ENCODE measurements at places on chromosomes 2 and 18.

DNA sequence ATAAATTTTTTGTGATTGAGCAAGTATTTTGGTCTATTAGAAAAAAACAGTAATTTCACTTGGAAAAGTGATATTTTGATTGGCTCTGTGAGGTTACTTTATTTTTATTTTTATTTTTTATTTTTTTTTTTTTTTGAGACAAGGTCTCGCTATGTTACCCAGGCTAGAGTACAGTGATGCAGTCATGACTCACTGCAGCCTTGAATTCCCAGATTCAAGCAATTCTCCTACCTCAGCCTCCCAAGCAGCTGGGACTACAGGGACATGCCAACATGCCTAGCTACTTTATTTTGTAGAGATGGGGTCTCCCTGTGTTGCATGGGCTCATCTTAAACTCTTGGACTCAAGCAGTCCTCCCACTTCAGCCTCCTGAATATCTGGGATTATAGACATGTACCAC is 60.9 kb upstream of the MGAT5 start:
- DNase-seq, result no peak

- no peak for DNase-seq
These were observed 23.7 kb upstream of the TMX3 start for GRCh38 chr18:68738564-68738963.

DNA sequence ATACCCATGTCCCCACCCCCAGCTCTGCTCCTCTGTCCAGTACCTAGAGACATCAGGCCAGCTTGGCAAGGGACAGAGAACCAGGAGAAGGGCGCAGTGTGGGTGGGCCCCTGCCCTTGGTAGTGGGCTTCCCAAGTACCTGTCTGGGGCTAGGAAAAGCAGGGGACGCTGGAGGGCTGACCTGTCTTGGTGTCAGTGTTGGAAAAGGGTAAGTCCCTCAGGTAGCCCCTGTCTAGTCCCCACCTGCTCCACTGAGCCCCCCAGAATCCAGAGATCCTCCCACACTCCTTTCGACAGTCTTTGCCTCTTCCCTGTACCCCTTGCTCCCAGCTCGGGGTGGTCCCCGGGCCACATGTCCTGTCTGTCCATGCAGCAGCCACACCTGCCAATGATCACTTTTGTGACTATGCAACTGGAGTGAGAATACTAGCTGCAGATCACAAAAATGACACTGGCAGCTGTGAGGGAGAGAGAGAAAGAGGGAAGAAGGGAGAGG is 14.6 kb downstream of the DNAJB2 start:
- DNase-seq, result no peak

- DNase-seq, result no peak
These were observed 54.9 kb downstream of the MGAT5 start for GRCh38 chr2:134308474-134309385.

GRCh38 chr2:120005834-120006521 is 6.9 kb upstream of the EPB41L5 start:
- no peak for DNase-seq

DNA sequence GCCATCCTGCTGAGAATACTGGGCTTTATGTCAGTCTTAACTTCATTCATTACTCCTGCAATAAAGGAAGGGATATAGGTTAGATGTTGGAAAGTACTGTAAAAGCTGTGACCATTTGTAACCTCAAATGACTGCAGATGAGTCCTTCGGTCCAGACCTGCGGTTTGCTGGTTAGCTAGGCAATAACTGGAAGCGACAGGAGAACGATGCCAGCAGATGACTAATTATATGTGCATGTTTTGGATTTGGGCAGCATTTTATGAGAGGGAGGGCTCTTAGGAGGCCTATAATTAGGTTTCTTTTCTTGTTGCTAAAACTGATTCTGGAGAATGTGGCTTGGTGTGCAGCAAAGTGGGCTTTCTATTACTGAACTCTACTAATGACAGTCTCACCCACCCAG is 205.6 kb downstream of the TMEM182 start:
- no peak for DNase-seq

Measured in umbilical cord (tissue), 2 donors.